Caco-2 (cell line): ENCODE measurements at places on chromosomes 16 and 17. TPM values are rescaled to one million over a fixed set of nuclear protein-coding genes. Genes with fewer than 3 reads are reported as not detected.

- peak; percentile 73 for DNase-seq
These were observed 20.4 kb upstream of the WDR45B start for GRCh38 chr17:82668631-82669099.

DNA sequence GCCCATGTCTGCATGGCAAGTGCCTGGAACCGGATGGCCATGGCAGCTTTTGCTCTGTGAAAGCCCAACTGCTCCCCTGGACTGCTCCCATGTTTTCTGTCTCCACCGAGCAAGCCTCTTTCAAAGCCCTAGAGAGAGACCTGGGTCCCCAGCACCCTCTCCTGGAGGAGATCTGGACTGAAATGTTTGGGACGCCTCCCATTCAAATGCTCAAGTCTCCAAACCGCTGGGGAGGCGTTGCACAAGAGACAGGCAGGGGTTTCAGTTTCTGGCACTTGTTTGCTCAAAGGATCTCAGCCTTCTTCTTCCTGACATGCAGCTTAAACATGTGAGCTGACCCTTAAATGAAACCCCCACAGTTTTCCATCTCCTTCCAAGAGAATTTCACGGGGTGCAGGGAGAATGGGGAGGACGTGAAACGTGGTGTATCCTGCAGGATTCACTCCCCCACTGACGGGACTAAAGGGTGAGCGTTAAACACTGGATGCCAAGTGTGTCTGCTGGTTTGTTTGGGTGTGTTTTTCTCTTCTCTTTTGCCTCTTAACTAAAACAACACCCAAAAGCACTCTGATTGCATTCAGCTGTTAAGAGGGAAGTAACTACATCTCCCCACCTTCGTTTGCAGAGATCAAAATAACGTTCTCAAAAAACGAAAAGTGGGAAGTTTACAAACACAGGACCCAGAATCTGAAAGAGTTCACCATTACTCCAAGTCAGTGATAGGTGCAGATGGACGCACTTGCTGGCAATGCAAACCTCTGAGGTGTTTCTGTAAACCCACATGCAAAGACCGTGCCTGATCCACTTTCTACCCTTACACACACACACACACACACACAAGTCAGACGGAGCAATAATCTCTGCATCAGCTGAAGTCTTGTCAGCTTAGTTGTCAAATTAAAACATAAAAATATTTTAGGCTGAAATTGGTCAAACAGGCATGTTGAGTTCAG is 256.9 kb downstream of the C16orf95 start:
- DNase-seq = no peak

DNA sequence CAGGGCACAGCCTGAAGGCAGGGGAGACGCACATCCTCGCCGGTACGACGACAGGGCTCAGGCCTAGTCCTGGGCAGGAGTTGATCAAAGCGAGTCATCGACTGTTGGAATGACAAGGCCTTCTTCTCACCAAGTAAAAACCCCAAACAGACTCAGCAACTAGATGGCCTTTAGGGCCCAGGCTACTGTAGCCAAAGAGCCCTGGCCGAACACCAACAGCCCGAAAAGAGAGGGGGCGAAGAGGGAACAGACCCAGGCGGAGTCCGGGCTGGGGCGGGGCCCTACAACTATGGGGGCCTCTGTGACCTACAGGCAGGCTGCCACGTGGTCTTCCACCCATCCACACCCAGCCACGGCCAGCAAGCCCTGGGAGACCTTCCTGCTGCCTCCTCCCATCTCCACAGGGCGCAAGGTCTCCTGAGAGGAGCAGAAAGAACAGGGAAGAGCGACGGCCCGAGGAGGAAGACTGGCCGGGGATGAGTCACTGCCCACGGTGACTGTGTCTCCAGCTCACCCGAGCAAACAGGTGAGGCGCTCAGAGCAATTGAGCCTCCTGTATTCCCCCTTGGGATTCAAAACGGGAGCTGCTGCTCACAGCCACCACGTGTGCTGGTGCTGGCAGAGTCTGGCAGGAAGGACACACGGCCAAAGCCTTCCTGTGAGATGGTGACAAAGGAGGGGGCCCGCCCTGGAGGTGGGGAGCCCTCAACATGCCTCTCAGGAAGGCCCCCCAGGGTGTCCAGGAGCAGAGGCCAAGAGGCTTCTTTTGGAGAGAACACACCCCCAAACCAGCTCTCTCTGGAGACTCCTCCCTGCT is 17.7 kb downstream of the SLC16A3 start:
- no peak for DNase-seq

DNA sequence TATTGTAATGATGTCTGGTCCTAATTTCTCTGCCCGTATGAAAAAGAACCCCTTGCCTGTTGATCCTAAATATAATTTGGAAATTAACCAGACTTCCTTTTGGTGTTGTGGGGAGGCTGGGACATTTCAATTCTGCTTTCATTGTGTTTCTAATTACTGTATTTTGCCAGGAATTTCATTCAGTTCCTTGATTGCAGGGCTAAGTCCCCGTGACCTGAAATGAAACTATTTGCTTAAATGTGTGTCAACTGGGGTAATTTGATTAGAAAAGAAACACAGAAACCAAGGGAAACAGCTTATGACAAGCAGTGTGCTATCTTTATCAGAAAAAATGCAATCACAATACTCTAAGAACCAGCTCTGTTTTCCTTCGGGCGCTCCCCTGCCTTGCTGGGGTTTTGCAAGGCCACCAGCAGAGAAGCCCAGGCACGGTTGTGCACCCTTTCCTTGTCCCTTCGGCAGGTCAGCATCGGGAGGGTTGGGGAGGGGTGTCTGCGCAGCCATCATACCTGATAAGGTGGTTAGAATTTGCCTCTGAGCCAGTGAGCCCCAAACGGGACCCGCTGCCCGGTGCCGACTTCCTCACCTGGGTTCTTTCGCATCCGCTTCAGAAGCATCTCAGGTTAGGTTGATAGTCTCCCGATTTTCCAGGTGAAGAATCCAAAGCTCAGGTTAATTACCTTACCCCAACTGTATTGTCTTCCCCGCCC is 19.4 kb downstream of the KLHL36 start:
- no peak for DNase-seq

- DNase-seq = peak; percentile 2
These were observed 2.6 kb upstream of the MTHFSD start for GRCh38 chr16:86557587-86557986.

- peak; percentile 31 for DNase-seq
These were observed 9.0 kb upstream of the G6PC1 start for GRCh38 chr17:42891539-42892152.

Gene ARL17A
- 35.8 and 39.4 TPM in 2 replicates for total RNA-seq

Gene HBA2
- 2.1 TPM in 1 of 2 replicates, not detected in the other for total RNA-seq
